Effector memory CD4-positive, alpha-beta T cell (primary cell): ENCODE measurements at places on chromosomes 13 and 19.

GRCh38 chr13:45370922-45371406, 30.0 kb upstream of the TPT1 start:
- peak; percentile 29 for DNase-seq

DNA sequence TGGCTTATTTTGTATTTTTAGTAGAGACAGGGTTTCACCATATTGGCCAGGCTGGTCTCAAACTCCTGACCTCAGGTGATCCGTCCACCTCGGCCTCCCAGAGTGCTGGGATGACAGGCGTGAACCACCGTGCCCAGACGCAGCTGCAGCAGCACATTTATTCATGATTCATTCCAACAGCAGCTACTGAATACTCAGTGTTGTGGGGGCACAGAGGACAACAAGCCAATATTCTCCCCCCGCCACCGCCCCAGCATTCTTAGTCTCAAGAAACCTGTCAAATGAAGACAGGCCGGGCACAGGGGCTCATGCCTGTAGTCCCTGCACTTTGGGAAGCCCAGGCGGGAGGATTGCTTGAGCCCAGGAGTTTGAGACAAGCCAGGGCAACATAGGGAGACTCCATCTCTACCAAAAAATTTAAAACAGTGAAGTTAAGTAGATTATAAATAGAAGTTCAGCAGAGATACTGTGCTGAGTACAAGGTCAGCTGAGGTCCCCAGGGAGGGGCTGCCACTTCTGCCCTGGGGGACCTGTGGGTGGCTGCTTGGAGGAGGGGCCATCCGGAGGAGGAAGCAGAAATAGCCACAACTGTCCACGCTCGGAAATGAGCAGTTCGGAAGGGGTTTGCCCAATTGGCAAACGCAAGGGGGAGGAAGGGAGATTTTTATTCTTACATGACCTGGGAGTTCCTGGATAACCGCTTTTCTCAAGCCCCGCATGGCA, 4.3 kb downstream of the DOT1L start:
- DNase-seq: no peak

- no peak for DNase-seq
Observed at GRCh38 chr13:48643159-48643558, 10.6 kb upstream of the CYSLTR2 start.

DNA sequence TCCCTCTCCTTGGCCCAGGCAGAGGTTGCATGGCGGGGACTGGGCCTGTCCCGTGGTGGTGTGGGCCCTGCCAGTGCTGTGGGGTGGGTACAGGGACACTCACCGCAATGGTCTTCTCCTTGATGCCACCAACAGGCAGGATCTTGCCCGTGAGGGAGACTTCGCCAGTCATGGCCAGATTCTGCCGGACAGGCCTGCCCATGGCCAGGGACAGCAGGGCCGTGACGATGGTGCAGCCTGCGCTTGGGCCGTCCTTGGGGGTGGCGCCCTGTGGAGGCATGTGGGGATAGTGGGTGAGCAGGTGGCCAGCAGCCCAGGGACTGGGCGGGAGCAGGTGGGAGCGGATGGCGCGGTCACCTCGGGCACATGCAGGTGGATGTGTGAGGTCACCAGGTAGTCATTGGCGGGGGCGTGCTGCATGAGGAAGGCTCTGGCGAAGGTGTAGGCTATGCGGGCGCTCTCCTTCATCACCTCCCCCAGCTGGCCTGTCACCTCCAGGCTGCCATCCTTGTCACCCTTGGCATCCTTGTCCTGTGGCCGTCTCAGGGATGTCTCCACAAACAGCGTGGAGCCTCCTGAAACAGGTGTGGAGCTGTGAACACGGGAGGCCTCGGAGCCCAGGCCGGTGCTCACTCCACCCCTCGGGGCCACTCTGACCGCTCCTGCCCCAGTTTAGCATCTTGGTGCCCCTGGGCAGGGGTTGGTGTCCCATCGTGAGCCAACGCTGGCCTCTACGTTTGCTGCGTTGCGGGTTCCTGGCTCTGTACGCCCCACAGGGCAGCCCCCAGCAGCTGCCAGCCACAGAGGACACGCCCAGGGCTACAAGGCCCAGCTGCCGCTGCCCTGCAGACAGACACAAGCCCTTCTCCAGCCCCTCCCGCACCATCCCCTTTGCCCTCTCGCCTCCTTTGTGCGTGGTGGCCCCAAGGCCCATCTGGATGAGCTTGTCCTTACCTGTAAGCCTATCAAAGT, 3.4 kb downstream of the RPL36 start:
- DNase-seq: no peak

DNA sequence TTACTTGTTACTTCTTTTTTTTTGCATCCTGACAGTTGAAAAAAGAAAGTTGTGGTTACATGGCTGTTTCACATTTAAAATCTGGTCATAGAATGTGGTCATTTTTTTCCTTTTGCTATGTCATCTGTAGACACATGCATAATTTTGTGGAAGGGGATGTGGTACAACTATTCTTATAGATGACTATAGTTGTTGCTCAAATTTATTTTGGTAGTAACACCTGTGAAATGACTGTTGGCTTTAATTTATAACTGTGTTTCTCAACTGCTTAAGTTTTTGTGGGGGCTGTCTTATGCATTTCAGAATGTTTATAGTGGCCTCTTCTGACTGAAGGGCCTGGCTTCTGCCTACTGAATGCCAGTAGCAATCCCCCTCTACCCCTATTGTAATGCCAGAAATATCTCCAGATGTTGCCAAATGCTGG, 130.5 kb downstream of the PAN3 start:
- DNase-seq: no peak

- no peak for DNase-seq
Observed at GRCh38 chr13:26813321-26813979, 52.9 kb upstream of the GPR12 start.

DNA sequence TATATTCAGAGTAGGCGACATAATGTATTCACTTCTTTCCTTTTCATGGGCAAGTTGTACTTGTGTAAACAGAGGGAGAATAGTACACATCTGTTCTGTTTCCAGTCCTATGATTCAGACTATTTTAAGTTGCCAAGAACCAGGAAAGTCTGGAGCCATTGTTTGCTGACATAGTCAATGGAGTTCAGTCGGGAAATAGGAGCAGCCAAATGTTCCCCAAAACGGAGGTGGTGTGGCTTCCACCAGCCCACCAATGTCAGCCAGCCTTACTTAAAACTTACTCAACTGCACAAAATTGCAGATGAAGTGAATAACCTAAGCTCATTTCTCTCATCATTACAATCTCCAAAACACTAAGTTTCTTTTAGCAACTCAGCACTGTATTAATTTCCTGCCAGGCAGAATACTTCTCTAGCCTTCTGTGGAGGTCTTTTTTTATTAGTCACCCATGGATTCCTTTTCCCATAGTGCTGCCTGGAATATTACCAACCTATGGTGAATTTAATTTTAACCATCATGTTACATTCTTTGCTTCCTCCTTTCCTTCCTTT, 22.3 kb upstream of the CSNK1A1L start:
- no peak for DNase-seq

- DNase-seq: no peak
Observed at GRCh38 chr13:94595001-94595949, 677 bp downstream of the TGDS start.

- no peak for DNase-seq
Observed at GRCh38 chr13:88051746-88052482, 380.7 kb downstream of the SLITRK5 start.

DNA sequence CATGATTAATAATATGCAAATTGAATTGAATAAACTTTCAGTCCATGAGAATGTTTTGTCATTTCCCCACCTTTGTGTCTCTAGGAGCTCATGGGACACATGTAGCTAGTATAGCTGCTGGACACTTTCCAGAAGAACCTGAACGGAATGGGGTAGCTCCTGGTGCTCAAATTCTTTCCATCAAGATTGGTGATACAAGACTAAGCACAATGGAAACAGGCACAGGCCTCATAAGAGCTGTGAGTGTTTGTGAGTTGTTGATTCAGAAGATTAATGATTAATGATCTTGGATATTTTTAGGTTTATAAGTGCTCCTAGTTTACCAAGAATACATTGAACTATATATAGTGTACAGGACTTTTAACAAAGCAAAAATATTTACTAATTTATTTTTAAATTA, 30.1 kb downstream of the TPP2 start:
- DNase-seq: no peak
